Glomerular endothelial cell (primary cell): ENCODE measurements at places on chromosomes 5 and 9.

DNA sequence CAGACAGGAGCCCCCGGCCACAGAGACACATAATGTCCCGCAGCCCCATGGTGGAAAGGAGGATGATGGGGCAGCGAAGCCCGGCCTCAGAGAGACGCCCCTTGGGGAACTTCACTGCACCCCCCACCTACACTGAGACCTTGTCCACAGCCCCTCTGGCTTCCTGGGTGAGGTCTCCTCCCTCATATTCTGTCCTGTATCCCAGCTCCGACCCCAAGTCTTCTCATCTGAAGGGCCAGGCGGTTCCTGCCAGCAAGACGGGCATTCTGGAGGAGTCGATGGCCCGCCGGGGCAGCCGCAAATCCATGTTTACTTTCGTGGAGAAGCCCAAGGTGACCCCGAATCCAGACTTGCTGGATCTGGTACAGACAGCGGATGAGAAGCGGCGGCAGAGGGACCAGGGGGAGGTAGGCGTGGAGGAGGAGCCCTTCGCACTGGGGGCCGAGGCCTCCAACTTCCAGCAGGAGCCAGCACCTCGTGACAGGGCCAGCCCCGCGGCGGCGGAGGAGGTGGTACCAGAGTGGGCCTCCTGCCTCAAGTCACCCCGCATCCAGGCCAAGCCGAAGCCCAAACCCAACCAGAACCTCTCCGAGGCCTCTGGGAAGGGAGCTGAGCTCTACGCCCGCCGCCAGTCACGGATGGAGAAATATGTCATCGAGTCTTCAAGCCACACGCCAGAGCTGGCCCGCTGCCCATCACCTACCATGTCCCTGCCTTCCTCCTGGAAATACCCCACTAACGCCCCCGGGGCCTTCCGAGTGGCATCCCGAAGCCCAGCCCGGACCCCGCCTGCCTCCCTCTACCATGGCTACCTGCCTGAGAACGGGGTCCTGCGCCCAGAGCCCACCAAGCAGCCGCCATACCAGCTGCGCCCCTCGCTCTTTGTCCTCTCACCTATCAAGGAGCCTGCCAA lies 8.9 kb downstream of the SYNPO start:
- DNase-seq, result no peak

- no peak for DNase-seq
These were observed 500.0 kb downstream of the DIRAS2 start for GRCh38 chr9:90142580-90142979.

- DNase-seq, result no peak
These were observed 54.1 kb downstream of the MTAP start for GRCh38 chr9:21856301-21857094.

DNA sequence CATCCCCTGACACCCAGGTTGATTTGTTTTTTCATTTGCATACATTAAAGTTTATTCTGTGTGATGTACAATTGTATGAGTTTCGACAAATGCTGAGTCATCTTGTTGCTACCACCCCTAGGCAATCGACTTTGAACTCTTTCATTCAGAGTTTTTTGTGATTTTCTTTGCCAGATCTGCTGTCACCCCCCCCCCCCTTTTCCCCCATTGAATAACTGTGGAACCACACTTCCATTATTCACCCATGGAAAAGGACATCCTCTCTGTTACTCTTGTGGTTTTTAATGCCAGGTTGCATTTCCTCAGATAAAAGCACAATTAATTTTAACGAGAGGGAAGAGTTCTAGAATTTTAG lies 13.7 kb upstream of the FAM120AOS start:
- DNase-seq, result no peak

DNA sequence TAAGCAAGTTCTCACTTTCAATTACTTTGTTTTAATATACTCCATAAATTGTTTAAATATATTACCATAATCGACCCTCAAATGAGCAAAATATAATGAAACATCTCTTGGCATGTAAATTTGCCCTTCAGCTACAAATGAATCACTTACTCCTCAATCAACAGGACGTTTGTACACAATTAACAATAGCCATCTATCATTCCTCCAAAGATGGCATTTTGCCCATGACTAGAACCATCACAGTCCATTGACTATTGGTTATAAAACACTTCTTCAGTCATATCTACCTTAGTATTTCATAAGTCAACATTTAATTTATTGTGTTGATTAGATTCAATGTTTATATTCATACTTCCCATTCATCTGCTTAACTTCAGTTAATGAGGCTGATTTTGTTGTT lies 127.2 kb downstream of the CTNND2 start:
- no peak for DNase-seq

GRCh38 chr5:143118222-143118621 lies 285.3 kb downstream of the NR3C1 start:
- no peak for DNase-seq

GRCh38 chr5:173301695-173302545 lies 26.3 kb downstream of the STC2 start:
- no peak for DNase-seq

GRCh38 chr9:133113949-133114885 lies 6.8 kb downstream of the RALGDS start:
- no peak for DNase-seq
